ENCODE measurements at places on chromosomes 4 and X.

- no peak for DNase-seq
Measured at GRCh38 chr4:87901422-87901992, 68.7 kb downstream of the MEPE start.

DNA sequence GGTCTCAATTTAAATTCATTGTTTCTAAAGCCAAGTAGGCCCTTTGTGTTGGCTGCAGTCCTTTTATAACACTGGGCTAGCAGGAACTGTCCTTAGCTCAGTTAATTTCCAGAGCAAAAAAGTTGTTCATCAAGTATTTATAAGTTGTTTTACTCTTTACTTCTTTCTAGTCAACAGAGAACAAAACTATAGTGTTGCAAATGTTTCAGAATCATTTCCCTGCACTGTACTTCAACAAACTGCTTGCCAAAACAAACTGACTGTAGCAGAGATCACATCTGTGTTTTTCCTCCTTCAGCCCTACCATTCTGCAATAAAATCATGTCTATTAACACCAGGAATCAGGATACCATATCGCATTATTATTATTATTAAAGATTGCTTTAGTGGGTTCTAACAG lies 168.5 kb upstream of the SH3RF1 start:
- DNase-seq = no peak

GRCh38 chr4:57430726-57431125 lies 320.5 kb upstream of the IGFBP7 start:
- no peak for DNase-seq

DNA sequence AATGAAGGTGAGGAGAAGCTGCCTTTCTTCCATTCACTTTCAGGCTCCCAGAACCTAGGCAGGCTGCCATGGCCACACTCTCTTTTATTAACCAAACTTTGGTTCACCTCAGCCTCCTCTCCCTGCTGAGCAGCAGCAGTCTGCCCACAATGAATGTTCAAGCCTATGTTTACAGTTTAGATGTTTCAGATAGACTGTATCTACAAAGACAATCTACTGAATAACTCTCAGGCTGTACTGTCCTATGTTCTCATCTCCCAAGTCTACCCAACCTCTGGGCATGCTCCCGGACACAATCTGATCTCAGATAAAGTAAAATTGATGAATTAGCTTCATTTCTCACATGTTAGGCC lies 59.2 kb upstream of the TMEM164 start:
- no peak for DNase-seq

GRCh38 chrX:47030339-47030738 lies 47.9 kb upstream of the RGN start:
- peak; percentile 4 for DNase-seq

GRCh38 chrX:49172280-49172780 lies 632 bp downstream of the PLP2 start:
- DNase-seq = no peak

- no peak for DNase-seq
Measured at GRCh38 chr4:105122350-105122749, 24.3 kb upstream of the TET2 start.

DNA sequence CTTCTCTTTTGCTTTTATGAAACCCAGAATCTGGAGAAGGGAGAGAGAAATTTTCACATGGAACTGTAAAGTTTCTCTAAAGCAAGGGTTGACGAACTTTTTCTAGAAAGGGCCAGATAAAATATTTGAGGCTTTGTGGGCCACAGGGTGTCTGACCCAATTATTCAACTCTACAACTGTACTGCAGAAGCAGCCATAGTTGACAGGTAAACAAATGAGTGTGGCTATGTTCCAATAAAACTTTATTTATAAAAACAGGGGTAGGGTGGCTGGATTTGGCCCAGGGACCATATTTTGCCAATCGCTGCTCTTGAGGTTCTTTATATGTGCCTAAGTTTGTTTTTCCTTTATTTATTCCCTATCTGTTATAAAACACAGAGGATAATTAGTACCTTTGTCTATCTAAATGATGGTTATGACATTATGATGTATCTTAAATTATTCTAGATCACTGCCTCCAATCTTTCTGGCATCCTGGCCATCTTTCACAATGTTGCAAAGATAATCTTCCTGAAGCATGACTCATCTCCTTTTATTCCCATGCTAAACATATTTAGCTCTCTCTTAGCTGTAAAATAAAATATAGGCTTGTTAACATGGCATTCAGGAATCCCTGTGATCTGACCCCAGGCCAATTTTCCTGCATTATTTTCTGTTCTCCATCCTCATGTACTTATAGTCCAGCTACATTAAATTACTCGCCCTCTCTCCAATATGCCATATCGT lies 106.8 kb upstream of the CBLL2 start:
- no peak for DNase-seq

- no peak for DNase-seq
Measured at GRCh38 chrX:107675823-107676555, 47.7 kb downstream of the PRPS1 start.

DNA sequence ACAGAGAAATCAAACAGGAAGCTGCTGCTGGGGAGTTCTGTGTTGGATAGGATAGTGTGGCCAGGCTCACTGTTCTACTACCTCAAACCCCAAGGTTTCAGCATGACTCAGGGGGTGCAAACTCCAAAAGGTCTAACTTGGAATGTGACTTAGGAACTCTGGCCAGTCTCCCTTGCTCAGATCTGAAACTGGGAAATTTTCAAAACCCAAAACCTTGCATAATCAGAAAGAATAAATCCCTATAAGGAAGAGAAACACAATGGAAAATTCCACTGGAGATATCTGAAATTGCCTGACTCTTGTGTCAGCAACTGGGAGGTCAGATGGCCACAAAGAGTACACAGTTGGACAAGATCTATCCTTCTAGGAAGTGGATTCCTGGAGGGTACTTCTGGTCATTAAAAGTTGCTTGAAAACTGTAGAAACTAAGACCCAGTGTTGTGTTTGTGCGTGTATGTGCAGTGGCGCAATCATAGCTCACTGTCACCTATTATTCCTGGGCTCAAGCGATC lies 58.0 kb downstream of the PPEF2 start:
- no peak for DNase-seq

DNA sequence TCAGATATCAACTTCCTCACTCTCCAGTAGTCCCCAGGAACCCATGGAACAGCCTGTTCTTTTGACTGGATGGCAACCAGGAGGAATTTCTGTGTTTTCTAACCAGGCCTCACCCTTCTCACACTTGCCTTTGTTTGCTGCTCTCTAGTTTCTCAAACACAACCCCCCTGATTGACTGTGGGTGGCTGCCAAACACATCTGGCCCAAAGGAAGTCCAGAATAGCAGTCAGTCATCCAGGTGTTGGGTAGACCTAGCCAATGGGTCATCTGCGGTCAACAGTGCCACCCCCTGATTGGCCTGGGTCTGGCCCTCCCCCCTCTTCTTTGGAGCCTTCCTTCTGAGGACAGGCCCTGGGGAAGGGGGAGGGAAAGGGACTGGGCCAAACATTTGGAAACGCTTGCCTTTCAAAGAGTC lies 53.7 kb downstream of the MSX1 start:
- no peak for DNase-seq

DNA sequence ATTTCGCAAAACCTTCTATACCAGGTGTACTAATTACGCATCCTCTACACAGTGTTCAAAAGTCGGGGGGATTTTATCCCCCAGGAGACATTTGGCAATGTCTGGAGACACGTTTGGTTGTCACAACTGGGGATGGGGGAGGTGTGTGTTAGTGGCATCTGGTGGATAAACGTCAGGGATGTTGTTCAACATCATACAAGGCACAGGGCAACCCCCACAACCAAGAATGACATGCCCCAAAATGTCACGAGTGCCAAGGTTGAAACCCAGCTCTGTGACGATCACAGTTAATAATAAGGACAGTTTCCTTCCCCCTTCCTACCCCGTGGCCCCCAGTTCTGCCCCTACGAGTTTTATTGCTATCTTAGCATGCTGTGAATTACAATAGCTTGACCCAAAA lies 15.9 kb upstream of the SEL1L3 start:
- DNase-seq = no peak

DNA sequence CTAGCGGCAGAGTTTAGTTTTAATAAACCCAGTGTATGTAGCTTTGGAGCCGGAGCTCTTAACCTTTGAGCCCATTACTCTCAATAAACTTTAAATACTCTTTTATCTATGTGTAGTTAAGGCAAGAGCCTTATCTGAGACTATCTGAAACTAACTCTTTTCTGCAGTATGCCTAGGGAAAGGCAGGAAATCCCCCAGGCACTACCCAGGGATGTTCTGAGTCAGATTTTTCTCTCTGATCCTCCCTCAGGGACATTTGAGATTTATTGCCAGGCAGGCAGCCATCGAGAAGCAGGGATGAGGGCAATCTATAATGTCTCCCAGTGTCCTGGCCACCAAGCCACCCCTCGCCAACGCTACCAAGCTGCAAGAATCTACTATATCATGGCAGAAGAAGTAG lies 39.1 kb downstream of the HEPH start:
- DNase-seq = no peak

- no peak for DNase-seq
Measured at GRCh38 chrX:17104433-17104832, 158.0 kb downstream of the REPS2 start.

DNA sequence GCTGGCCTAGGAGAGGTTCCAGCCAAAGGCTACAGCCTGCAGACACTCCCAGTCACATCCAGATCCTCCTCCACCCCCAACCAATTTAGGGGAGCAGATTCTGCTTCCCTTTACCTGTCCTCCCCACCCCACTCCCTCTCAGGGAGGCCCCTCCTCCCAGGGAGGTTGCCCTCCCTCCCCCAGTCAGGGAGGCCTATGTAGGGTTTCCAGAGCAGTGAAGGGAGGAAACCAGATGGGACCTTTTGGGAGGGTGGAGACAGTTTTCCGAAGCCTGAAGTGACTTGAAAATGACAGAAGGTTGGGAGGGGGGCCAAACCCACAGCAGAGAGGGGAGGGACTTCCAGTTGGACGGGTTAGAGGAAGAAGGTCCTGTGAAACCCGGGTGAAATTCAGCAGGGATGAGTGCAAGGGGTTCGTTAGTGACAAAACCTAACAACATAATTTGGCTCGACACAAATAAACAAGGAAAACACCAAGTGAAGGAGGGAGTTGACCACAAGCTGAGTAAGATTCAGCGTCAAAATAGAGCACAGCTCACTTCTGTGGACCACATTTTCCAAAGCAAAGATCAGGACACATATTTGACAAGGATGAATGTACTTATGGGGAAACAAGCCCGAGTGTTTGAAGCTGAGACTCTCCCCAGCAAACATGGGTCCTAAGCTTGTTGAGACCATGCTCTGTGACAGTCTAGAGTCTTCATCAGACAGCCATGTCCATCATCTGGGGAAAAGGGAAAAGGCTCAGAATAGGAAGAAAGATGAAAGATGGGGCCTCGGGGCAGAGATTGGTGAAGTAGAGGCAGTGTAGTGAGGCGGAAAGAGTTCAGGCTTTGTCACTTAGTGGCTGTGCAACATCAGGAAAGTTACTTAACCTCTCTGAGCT lies 46.4 kb downstream of the PRPS1 start:
- no peak for DNase-seq

- no peak for DNase-seq
Measured at GRCh38 chr4:158450741-158451140, 70.9 kb upstream of the RXFP1 start.

DNA sequence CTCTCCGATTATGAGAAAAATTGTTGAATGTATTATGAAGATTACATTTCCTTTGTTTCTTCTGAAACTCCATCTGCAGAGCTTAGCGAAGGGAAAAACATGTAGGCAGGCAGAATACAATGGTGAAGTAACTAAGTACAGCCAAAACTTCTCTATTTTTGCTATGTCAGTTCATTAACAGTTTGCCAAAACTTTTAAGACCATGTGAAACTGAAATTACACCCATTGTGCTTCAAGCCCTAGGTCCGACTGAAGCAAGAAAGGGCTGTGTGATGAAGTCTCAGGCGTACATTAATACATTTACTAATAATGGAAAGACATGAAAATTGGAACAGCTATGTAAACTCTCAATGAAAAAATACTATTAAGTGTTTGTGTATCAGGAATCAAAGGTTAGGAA lies 398.0 kb downstream of the MAPK10 start:
- DNase-seq = no peak

All from GM18507 (cell line).